Right ventricle myocardium superior (tissue), 1 donor: ENCODE measurements at places on chromosomes 12 and 14.

DNA sequence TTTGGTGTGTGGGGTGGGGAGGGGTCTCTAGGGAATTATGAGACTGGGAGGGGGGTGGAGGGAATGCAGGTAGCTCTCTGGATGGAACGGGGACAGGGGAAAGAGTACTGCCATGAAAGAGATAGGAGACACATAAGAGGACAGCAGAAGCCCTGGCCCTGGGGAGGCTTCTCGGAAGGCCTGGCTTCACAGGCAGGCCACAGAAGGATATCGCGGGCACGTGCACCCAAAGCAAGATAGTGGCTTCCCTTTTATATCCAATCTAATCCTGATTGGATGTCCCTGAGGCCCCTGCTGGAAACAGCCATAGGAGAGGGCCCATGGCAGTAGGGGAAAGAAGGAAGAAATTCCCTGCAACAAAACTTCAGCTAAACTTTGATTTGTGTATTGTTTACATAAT, 113.5 kb downstream of the GCH1 start:
- no peak for DNase-seq

DNA sequence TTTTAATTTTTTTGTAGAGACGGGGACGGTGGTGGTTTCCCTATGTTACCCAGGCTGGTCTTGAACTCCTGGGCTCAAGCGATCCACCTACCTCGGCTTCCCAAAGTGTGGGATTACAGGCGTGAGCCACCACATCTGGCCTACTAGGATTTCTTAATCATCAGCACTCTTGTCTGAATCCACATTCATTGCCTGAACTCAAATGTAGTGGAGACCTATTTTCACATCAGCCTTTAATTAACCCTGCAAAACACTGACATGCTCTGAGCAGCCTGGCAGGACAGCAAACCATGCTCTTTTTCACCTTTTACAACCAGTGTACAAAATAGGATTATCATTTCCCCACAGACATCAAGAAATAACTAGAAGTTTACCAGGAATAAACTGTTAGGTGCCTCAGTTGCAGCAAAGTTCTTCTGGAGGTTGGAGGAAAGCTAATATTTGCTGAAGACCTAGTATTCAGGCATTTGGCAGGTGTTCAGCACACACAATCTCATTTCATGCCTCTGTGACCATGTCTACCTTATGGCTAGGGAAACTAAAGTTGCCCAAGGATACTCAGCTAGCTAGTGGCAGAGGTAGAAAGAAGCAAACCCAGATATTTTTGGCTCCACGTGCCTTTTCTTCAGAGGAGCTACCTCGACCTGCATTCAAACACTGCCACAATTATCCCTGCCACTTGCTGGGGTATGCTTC, 37.7 kb downstream of the CFL2 start:
- DNase-seq, result no peak

- no peak for DNase-seq
Measured at GRCh38 chr14:99072956-99073355, 199.0 kb downstream of the BCL11B start.

DNA sequence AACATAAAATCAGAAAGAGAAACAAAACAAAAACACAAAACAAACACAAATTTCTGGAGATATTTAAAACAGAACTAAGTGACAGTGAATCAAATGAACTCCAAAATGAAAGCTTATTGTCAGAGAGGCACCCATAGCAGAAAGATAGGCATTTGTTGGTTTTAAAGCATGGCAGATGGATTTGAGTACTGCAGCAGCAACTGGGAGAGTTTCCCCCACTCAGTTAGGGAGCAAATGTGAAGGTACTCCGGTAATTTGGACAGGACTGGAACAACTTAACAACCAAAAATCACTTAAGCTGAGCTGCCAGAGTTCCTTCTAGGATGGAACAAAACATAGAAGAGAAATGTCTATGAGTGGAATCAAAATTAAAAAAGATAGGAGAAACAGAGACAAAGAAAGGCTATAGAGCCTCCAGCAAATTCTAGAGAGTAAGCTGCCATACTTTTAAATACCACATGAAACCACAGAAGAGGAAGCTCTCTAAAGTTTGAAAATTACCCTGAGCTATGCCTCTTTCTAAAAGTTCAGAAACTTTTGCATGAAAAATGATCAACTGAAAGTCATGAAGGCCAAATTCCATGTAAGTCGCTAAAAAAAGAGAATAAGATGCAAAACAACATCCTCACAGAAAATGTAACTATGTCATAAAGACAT, 1248.3 kb upstream of the USP15 start:
- no peak for DNase-seq

DNA sequence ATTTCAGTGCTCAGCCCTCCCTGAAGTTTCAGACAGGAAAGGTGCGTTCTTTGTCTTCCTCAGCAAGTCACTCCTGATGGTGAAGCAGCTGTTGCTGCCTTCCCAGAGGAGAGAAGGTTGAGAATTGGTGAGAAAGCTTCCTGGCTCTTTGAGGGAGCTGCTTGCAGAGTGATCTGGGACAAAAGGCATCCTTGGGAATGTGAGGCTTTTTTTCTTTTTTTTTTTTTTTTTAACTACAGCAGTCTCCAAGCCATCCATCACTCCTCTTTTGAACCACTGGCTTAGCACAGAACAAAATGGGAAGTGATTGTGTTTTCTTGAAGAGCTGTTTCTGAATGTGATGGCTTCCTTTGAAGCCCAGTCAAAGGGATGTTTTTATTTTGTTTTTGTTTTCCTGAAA, 120.4 kb upstream of the LRIG3 start:
- DNase-seq, result no peak

DNA sequence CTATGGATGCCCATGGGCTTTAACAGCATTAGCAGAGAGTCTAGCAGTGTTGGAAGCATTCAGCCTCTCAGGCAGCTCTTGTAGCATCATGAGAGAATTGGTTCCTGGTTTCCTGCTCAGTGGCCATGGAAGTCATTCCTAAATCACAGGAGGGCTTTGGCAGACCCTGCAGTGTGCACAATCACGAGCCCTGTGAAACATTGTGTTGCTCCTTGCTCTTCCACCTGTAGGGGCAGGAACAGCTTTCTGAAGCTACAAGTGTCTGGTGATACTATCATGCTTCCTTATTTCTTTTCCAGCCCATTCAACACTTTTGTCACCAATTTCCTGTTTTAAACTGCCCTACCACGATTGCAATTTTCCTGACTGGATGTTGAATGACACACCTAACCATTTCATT, 402.2 kb upstream of the USP15 start:
- no peak for DNase-seq

DNA sequence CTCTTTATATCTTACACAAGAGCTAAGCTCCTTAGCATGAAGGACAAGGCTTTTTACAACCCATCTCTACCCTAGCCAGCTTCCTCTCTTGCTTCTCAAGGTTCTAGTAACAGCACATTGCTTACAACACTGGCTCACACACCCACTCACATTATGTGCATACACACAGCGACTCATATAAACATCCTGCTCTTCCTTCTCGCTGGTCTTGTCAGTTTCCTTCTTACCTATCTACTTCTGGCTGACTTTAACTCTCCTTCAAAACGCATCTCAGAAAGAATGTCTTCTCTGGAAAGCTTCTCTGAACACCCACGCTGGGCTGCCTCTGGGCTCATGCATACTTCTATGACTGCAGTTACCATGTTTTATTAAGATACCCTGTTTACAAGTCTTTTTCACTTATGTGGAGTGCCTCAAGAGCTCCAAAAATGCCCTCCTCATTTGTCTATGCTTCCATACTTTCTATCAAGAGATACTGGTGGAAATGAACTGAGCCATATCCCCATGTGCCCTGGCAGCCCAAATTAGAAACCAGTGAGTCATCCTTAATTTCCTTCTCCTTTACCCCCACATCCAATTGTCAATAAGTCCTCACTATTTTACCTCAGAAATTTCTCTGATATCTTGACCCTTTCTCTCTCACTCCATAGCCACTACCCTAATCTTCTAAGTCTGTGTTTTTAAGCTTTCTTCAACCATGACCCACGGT, 126.9 kb upstream of the KRAS start:
- DNase-seq, result no peak

GRCh38 chr14:51185754-51186153, 54.3 kb upstream of the TMX1 start:
- no peak for DNase-seq

DNA sequence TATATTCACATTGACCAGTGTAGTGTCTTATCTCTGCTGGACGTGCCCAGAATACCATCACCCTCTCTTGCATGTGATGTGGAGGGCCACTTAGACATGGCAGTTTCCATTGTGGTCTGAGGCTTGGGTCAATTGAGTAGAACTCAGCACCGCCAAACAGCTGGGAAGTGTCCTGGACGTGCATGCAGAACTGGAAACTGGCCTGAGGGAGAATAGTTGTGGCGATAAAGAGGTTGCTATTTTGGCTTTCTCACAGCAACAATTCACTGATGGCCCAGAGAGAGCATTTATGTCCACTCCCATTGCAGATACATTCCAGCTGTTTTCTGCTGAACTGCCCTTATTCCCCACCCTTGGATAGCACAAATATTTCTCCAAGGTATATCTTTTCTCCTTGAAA, 210.1 kb upstream of the DAAM1 start:
- DNase-seq, result peak; percentile 71

DNA sequence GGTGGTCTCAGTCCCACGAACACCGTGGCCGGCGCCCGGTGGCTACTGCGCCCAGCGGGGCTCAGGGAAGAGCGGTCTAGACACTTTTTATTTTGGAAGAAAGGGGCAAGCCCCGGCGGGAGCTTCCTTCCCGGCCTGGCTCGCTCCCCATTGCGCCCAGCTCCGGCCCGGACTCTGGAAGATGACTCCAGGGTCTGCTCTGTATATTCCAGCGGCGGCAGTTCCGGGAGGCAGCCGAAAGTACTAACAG, 225.1 kb upstream of the CRY1 start:
- peak; percentile 46 for DNase-seq
